ENCODE measurements at places on chromosomes 7 and 10.

- no peak for DNase-seq
Measured at GRCh38 chr7:138992052-138992531, 10.9 kb upstream of the KIAA1549 start.

GRCh38 chr10:31648966-31649365 is 279.7 kb downstream of the ARHGAP12 start:
- DNase-seq: no peak

DNA sequence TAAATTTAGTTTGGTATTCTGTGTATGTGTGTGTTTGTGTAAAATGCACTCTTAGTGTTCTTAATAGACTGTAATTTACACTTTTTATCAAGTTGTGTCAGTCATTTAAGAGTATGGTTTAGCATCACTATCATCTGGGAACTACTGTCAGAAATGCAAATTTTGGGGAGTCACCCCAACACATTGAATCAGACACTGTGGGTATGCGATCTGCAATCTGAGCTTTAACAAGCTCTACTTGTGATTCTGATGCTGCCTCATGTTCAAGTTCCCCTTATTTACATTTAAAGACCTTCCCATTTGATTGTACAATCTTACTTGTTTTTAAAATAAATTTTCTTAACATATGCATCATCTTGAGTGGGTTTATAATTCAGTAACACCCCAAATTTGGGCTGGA is 218.1 kb upstream of the FOXP2 start:
- DNase-seq: no peak

DNA sequence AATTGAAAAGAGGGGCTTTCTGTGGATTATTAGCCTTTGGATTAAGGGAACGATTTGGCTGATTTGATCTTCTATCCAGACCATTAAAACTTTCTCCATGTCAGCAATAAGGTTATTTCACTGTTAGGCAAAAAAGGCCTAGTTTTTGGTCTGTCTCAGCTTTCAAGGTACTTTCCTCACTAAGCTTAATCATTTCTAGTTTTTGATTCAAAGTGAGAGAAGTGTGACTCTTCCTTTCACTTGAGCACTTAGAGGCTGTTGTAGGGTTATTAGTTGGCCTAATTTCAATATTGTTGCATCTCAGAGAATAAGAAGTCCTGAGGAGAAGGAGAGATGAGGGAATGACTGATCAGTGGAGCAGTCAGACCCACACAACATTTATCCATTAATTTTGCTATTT is 596.0 kb upstream of the TPK1 start:
- DNase-seq: no peak

Measured in NCI-H1694 treated with DMSO at 0.1 percent for 48 hours (cell line).